NCI-H187 (cell line): ENCODE measurements at places on chromosomes 12 and 14.
A peak's percentile ranks its signal among the peaks of the same experiment; 100 is the strongest.

- no peak for DNase-seq
Measured at GRCh38 chr12:31588976-31589375, 2.0 kb downstream of the DENND5B start.

- DNase-seq: no peak
Measured at GRCh38 chr12:28941248-28941647, 207.8 kb upstream of the FAR2 start.

- no peak for DNase-seq
Measured at GRCh38 chr12:43277651-43278540, 274.1 kb downstream of the ADAMTS20 start.

GRCh38 chr12:15256761-15257160 is 35.5 kb upstream of the RERG start:
- no peak for DNase-seq

GRCh38 chr12:46160101-46160980 is 108.5 kb downstream of the SLC38A1 start:
- peak; percentile 44 for DNase-seq

GRCh38 chr12:65565601-65566560 is 258.4 kb upstream of the HMGA2 start:
- DNase-seq: no peak

DNA sequence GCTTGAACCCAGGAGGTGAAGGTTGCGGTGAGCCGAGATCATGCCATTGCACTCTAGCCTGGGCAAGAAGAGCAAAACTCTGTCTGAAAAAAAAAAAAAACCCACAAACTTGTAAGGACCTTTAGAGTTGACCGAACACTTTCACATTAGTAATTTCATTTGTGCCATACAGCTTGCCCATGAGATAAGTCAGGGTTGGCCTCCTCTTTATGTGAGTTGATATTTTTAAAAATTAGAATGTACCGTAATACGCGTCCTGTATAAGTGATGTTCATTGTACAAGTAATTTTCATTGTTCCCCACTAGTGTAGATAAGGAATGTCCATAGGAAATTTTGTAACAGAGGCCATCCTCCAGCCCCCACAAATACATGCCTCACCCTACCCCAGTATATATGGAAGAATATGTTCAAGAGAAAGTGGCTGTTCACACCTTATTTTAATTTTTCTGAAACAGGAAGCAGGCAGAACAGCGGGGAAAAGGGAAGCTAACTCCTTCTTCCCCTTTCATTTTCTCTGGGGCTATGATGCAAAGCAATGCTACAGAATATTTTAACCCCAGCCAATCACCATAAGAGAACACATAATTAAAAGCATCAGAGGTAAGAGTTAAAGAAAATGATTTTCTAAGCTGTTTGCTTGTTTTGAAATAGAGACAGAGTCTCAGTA is 31.9 kb upstream of the HIF1A start:
- no peak for DNase-seq

GRCh38 chr12:67940780-67941243 is 48.4 kb upstream of the IFNG-AS1 start:
- DNase-seq: no peak

DNA sequence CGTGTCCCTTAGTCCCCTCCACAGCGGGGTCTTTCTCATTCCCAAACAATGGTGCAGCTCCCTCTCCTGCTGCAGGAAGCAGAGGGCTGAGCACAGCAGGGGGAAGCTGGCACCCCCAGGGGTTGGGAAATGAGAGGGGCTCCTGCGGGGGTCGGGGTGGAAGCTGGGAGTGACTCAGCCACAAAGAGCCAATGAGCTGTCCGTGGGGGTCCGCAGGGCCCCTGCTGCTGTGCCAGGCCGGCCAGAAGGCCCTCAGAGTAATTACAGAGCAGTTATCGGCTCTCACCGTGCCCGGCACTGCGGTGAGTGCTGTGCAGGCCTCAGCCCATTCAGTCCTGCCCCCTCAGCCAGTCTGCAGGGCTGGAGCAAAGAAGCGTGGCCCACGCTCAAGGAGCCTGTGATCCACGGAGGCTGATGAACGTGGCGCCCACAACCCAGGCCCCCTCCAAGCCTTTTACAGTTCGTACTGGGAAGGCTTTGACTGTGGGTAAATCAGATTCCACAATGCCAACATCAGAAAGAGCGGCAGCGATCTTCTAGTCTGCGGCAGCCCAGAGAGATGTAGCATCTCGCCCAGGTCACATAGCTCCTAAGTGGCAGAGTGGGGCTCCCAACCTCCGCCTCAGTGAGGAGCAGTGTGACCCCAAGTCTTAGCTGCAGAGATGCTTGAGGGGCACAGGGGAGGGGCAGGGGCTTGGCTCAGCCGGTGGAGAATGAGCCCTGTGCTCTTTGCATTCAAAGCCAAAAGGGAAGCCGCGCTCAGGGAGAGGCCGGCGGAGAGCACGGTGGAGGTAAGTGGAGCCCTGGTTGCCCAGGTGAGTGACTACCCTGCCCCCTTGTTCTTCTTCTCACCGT is 43.4 kb downstream of the SLC6A12 start:
- DNase-seq: no peak

DNA sequence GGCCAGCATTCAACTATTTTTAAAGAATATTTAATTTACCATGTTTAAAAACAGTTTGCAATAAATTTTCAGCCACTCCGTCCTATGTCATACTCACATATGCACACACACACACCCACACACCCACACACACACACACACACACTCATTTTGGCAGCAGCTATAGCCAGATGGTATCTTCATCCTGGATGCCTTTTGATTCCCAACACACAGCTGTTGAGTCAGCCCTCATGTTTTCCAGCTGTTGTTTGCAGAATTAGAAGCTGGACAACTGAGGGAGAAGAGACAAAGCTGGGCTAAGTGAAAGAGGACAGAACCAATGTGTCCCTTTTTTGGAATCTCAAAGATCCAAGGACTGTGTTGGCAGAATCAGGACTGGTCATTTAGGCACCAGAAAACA is 80.0 kb upstream of the EGLN3 start:
- DNase-seq: no peak

- no peak for DNase-seq
Measured at GRCh38 chr12:45789025-45789424, 59.5 kb downstream of the ARID2 start.

- peak; percentile 82 for DNase-seq
Measured at GRCh38 chr14:75476274-75476995, 45.8 kb upstream of the BATF start.

GRCh38 chr14:100135784-100136183 is 23.7 kb downstream of the DEGS2 start:
- no peak for DNase-seq

- no peak for DNase-seq
Measured at GRCh38 chr12:2267703-2268470, 215.1 kb downstream of the CACNA1C start.

- DNase-seq: no peak
Measured at GRCh38 chr12:16685107-16685506, 79.1 kb upstream of the LMO3 start.

DNA sequence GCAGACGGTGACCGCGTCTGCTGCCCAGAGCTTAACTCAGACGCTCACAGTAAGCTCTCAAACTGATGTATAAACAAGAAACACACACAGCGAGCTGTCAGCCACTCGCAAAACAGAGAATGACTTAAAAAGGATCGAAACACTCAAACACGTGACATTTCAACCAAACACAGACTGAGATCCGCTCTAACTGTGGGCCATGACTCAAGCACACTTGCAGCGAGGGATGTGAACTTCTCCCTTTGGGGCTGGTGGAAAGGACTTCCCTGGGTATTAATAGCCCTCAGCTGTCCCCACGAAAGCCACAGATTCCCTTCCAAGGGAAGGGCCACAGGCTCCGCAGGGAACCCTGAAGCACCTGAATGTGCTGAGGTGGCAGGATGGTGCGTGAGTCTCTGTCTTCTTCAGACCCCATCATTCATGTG is 29.1 kb downstream of the CCDC88C start:
- DNase-seq: no peak
